Stimulated activated CD8-positive, alpha-beta memory T cell treated with anti-CD3 and anti-CD28 coated beads, Interleukin-4, amount 100 ng/mL, for 1 hour (primary cell): ENCODE measurements at places on chromosomes 3 and 15.

DNA sequence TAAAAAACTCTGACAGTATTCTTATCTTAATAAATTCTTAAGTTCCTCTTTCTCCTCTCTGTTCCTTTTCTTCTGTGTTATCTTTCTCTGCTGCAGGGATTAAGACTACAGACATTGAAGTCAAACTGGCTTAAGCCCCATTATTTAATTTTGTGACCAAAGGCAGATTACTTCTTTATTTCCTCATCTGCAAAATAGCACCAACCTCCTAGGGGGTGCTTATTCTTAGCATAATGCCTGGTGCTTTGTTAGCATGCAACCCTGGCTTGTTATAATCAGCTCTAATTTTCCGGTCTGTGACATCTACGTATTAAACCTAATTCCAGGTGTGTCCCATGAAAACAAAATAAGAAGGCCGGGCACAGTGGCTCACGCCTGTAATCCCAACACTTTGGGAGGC lies 23.8 kb downstream of the SEMA6D start:
- DNase-seq = no peak

DNA sequence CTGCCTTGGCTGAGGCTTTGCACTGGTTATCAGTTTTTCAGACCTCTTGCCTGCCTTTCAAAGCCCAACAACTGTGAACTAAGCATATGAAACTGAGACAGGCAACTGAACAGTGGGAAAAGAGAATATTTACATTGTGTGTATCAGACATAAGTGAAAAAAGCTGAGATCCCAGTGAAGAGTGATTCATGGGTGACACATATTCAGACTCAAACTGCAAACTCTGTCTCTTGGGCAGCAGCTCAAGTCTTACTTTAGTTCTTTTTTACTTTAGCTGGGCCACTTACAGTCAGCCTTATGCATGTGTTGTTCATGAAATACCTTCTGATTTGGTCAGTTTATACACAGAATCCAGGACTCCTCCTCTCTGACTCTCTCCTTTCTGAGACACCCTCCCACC lies 19.2 kb downstream of the SUCLG2 start:
- no peak for DNase-seq

DNA sequence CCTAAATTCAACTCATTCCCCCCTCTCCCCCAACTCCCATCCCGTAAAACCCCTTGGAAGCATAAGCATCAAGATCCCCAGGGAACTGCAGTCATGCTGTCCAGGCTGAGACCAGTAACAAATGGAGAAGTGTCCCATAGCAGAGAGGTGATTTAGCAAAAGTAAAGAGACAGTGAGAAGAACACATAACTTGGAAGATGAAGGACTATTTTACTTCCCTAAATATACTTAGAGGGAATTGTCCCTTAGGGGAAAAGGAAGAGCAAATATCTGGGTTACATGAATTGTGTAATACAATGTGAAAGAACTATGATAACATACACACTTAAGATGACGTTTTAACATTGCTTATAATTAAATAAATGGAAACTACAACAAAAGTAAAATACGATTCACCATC lies 61.6 kb upstream of the LRRFIP2 start:
- DNase-seq = no peak

DNA sequence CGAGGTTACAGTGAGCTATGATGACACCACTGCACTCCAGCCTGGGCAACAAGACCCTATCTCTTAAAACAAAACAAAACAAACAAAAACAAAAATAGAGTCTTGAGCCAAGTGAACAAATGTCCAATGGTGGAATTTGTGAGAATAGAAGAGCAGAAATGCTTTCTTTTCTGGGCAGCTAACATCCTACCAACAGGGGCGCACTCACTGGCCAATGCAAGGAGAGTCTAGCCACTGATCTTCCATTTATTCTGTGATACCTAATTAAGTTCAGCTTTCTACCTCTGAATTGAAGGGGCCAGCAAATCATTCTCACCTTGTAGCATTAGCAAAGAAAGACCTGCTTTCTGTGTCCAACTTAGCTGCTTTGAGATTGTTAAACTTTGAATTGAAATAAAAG lies 301.9 kb upstream of the NR2F2 start:
- DNase-seq = no peak

DNA sequence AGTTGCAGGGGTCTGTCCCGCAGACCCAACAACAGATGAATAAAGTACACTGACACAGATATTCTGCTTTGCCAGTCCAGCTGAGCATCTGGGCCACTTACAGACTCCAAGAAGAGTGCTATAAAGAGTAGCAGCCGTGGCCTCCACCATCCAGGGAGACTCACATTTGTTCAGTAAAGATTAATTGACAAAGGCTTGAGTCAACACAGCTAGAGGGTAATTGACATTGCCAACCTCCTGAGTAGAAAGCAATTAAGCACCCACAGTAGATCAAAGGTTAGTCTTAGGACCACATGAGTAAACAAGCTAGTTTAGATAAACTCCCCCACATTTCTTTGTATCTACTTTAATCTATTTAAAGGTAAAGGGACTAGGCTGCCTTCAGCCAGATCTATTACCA lies 16.3 kb upstream of the CRTC3 start:
- no peak for DNase-seq

DNA sequence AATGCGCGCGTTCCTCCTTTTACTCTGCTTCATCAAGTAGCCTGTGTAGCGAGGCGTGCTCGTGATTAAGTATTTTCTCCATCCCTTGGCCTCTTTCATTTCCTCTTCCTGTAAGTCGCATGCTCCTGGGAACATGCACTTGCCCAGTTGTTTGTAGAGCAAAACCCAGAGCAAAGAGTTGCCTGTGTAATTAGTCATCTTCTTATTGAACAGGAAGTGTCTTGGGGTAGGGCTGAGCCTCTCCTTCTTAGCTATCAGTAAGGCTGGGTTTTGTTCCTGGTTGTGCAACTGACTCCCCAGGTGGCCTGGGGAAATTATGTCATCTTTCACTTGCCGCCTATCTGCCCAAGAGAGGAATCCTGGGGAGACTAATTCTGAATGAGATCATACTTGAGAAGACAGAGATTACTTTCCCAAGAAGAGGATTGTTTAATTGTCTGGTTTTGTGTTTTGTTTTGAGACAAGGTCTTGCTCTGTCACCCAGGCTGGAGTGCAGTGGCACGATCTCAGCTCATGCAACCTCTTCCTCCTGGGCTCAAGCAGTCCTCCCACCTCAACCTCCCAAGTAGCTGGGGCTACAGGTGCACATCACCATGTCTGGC lies 14.9 kb downstream of the LIPH start:
- DNase-seq = no peak
